Stimulated activated CD8-positive, alpha-beta memory T cell treated with anti-CD3 and anti-CD28 coated beads, Interleukin-7, amount 100 ng/mL, for 48 hours (primary cell): ENCODE measurements at places on chromosomes 11 and 22.

- no peak for DNase-seq
Observed at GRCh38 chr11:131658952-131659351, 288.5 kb downstream of the NTM start.

- DNase-seq = no peak
Observed at GRCh38 chr11:10303558-10304363, 1.1 kb upstream of the ADM start.

- DNase-seq = no peak
Observed at GRCh38 chr11:3873712-3874349, 18.4 kb downstream of the STIM1 start.

DNA sequence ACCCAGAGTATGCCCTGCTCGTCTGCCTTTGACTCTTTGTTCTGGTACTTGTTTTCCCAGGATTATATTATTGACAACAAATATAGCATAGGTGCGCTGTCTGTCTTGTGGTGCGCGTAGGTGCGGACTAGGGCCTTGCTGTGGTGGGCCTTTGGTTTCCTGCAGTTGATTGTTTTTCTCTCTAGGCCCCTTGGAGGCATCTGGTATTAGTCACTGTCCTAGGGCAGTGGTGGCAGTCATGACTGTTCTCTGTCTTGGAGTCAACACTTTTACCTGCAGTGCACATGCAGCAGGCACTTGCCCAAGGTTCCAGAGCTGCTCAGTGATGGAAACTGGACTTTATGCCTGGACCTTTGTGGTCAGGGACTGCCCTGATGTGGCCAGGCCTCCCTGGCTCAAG is 18.6 kb downstream of the PPP6R2 start:
- DNase-seq = no peak

GRCh38 chr11:9259981-9260837 is 4.9 kb downstream of the DENND5A start:
- DNase-seq = no peak

GRCh38 chr11:63915961-63916836 is 765 bp downstream of the RCOR2 start:
- no peak for DNase-seq

DNA sequence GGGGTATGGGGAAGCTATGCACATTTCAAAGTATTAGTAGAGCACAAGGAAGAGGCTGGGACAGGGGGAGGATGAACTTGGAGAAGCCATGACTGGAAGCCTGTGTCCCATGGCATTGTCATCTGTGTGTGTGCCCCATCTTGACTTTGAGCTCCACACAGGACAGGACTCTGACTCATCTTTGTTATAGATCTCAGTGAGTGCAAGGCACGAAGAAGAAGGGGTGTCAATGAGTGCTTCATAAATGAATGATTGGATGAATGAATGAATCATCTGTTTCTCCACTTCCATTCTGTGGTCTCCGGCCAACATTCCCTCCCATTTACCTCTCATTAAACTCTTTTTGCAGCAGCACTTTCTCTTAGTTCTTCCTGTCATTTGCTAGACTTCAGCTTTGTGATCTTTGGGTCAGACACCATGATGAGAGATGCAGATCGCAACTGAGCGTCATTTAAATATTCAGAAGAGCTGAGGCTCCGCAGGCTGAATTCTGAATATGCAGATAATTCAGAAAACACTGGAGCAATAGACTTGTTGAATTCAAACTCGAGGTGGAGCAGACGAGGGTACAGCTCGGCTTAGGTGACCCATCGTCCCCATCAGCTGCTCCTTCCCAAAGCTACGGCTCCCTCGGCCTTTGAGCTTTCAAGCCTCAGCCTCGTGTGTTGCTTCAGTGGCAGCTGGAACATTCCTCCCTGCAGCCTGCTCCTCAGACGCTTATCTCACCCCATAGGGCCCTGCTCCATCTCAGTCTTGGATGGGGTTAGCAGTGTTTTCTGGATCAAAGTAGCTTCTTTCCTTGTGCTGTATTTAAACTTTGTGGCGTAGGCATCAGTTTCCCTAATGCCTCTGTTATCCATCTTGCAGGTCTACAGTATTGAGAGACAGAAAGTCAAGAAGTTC is 30.8 kb downstream of the APOL3 start:
- no peak for DNase-seq

GRCh38 chr22:39498368-39498767 is 3.7 kb upstream of the MIEF1 start:
- DNase-seq = no peak

DNA sequence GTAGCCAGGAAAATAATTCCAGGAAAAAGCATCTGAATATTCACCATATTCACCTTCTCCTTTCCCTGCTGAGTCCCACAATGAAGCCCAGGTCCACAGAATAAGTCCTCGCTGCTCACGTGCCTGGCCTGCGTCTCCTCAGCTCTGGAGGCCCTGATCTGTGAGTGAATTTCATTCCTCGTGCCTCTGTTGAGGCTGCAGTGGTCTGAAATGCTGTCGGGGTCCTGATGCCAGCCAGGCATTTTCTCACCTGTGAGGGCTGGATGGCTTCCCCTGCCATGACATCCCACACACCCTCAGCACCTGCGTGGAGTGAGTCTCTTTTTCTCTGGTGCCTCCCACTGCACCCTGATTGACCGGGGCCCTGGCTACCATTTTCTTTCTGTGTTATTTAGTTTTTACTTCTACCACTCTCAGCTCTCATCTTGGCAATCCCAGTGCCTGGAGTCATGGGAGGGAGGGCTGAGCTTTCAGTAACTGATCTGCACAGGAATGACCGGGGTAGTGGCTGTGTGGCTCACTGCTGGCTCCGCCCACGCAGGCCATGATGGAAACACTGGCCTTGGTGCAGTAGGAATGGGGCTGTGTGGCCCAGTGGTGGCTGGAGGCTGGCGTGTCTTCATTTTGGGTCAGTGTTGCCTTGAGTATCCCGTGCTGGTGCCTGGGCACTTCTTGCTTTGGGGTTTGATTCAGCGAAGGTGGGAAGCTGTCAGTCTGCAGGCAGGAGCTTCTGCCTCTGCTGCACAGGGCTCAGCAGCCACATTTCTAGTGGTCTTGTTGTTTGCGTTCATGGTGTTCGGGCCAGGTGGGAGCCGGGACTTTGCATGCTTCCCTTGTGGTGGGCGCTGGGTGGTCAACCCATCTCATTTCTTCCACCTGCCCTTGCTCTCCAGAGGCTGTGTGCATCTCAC is 807.2 kb downstream of the TBC1D22A start:
- no peak for DNase-seq

DNA sequence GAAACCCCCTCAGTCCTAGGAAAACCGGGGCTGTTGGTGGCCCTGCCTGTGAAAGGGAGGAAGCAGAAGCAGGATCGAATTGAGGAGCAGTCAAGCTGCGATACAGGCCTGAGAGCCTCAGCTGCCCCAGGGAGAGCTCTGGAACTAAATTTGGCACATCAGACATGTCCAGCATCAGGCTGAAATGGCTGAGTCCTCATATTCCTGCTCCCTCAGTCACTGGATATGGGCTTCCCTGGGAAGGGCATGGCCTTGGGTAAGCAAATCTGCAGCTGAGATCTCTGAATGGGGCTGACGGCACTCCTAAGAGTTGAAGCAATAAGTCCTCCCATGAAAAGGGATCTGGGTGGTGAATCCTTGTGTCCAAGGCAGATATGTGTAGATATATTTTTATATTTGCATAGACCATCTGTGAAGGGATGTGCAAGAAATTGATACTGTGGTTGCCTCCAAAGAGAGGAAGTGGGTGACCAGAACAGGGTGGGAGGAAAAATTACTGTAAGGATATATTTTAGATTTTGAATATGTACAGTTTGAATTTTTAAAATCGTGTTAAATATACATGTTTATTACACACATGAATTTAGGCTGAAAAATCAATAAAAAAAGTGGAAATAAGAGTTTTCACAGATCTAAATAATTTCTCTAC is 45.5 kb downstream of the APIP start:
- no peak for DNase-seq

DNA sequence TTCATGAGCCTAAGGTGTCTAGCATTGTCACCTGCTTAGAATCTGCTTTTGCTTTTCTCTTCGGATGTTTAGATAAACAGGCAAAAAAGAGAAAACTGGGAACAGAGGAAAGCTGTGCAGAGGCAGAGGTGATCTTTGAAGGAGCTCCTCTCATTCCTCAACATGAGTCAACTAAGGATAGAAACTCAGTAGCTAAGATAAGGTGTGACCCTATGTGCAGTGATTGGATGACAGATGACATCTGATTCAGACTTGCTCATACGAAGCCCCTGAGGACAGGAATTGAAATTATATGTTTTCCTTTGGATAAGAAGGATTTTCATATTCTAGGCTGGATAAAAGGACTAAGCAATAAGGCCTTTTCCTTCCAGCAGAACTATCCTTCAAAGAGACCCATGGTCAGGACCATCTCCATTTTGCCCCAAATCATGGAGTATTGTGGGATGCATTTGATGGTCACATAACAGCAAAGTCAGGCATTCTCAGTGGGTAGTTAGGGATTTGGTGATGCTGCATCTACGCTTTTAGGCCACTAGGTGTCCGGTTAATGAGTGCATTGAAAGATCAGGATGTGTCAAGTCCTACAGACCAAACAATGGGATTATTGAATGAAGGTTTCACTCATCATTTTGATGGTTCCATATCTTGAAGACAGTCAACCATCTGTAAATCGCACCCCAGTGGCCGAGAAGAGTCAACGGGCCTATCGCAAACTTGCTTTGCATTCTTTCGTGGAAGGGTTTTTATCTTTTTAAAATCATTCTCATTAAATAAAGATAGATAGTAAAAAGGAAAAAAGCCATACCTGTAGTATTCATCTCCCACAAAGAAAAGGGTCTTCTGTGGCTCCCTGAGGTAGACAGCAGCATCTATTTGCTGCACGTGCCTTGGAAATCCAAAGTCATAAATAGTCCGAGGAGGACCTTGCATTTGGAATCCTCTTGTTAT is 32.2 kb downstream of the MMP20 start:
- DNase-seq = no peak

GRCh38 chr22:29788339-29789279 is 21.4 kb downstream of the UQCR10 start:
- DNase-seq = no peak

- DNase-seq = no peak
Observed at GRCh38 chr22:48819961-48820360, 1007.7 kb downstream of the BRD1 start.

- no peak for DNase-seq
Observed at GRCh38 chr11:119195680-119196079, 10.4 kb downstream of the NHERF4 start.

DNA sequence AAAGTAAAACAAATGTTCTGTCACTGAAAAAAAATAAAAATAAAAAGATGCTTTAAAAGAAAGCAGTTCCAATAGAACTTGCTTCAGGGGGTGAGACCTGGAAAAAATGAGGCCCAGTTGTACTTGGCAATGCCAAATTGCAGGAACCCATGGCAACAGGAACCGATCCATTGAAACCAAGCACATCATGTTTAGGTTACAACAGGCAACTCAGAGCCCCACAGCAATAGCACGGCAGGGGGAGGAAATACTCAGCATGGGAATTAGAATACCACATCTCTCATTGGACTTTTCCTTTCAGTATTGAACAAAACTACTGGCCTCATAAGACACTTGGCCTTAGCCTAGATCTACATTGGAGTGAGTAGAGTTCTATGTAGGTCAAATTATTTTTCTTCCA is 84.3 kb downstream of the MSANTD4 start:
- no peak for DNase-seq

GRCh38 chr11:130834886-130835285 is 81.4 kb downstream of the SNX19 start:
- no peak for DNase-seq

DNA sequence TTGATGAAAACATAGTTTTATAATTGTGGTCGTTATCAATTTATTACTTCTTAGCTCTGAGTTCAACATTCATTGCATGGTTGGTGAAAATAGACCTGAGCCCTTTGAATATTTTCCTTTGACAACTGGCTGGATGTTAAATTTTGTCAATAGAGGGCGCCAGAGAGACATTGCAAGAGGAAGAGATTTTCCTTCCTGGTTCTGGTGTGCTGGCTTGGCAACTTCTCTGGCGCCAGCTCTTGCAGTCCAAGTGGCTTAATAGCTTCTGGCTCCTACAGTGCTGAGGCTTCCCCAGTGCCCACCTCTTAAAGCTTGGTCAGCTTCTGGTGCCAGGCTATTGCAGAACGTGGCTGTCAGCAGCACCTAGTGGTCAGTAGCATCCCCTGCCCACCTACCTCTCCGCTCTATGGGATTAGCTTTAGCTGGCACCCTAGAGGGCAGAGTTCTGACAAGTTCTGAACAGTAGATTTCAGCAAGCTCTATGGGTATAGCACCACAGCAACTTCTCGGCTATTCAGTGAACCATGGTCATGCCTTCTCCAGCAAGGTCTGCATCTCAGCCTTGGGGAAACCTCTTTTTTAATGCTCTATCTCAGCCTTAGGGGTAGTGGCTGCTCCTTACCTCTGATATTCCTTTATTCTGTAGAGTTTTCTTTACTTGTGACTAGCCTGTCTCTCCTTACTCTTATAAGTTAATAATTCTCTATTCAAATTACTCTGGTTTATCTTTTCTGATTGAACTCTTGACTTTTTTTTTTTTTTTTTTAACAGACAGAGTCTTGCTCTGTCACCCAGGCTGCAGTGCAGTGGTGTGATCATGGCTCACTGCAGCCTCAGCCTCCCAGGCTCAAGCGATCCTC is 59.4 kb downstream of the ACER3 start:
- no peak for DNase-seq

DNA sequence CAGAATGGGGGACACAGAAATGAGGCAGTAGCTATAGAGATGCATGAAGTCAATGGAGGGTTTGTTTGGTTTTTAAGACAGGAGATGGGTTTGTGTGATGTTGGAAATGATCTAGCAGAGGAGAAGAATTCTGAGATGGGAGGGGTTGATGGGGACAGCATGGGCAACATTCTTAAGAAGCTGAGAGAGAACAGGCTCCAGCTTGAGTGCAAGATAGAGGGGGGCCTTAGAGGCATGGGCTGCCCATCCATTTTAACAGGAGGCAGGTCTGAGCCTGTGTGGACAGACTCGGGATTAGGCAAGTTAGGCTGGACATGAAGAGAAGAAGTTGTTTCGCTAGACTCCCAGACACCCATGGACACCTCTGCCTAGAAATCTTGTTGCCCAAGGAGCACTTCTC is 37.9 kb upstream of the NRIP3 start:
- DNase-seq = no peak

- no peak for DNase-seq
Observed at GRCh38 chr11:106495046-106495445, 417.6 kb downstream of the AASDHPPT start.

- DNase-seq = no peak
Observed at GRCh38 chr11:109707411-109707810, 285.4 kb downstream of the C11orf87 start.

DNA sequence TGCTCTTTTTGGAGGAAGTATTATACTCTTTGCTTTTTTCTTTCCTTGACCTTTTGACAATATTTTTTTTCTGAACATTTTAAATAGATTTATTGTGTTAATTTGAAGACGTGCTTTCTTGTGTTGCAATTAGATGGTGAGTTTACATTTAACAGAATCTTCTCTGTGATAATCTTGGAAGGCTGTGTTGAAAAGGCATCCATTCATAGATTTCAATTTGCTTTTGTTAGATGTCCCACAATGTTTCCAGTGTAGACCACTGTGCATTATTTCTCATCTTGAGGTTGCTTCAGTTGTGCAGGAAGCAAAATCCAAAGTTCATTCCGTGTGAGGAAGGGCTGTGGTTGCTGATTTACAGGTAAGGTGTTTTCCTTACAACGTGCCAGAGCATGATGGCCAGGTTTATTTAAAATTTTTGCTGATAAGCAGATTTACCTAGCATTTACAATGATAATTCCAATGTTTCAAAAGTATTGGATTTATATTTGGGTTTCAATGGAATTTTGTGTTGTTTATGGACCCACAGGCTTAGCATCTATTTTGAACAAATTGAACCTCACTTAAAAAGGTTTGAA is 4.1 kb upstream of the OR5J2 start:
- DNase-seq = no peak

GRCh38 chr11:46513934-46514342 is 79.9 kb downstream of the AMBRA1 start:
- no peak for DNase-seq

- no peak for DNase-seq
Observed at GRCh38 chr11:75718419-75719339, 1.0 kb downstream of the MOGAT2 start.
